ENCODE measurements at places on chromosomes 12 and 14.
A peak's percentile ranks its signal among the peaks of the same experiment; 100 is the strongest.

DNA sequence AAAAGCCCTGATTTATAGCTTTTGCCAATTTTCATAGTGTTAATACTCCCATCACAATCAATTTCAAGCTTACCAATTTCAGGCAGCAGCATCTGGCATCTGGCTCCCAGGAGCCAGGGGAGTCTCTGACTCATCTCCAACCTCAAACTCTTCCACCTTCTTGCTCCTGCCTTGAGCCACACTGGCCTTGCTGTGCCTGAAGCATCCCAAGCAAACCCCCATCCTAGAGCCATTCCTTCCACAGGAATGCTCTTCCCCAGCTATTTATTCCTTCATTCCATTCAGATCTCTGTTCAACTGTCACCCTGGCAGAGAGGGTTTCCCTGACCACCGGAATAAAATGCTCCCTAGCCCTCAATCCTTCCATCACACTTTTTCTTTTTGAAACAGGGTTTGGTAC, 13.9 kb upstream of the PPP1CC start:
- DNase-seq: no peak
- H3K4me3 ChIP-seq: no peak overlapping the region
- no peaks in the 10 kb centered on the region for H3K4me1 ChIP-seq
- H3K27me3 ChIP-seq: no peaks in the 10 kb centered on the region
- no peaks in the 10 kb centered on the region for H3K36me3 ChIP-seq
- no peak overlapping the region for H3K27ac ChIP-seq

DNA sequence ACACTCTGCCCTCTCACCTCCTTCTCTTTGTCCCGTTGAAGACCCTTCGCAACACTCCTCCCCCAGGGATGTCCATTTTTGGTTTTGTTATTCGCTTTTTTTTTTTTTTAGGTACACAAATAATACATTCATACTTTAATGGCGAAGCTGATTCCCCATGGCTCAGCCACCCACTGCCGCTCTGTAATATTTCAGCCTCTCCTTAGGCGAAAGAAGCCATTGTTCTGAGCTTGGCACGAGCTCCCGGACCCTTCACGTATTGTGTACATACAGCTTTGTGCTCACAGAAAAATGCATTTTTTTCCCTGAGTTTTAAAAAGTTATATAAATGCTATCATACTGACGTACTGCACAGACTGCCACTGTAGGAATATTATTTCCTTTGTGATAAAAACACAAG, 115.0 kb downstream of the TMEM132C start:
- H3K27me3 ChIP-seq: no peaks in the 10 kb centered on the region
- no peak overlapping the region for H3K27ac ChIP-seq
- H3K4me3 ChIP-seq: no peak overlapping the region
- no peak for DNase-seq
- H3K4me1 ChIP-seq: no peaks in the 10 kb centered on the region

GRCh38 chr14:75752907-75753594, 92.0 kb downstream of the TTLL5 start:
- no peak overlapping the region for H3K4me3 ChIP-seq
- H3K36me3 ChIP-seq: no peaks in the 10 kb centered on the region
- no peak overlapping the region for H3K27ac ChIP-seq
- no peaks in the 10 kb centered on the region for H3K4me1 ChIP-seq

GRCh38 chr12:62934239-62934798, 631 bp downstream of the PPM1H start:
- H3K4me3 ChIP-seq: peak overlapping the region; percentile 88
- H3K4me1 ChIP-seq: no peaks in the 10 kb centered on the region
- no peaks in the 10 kb centered on the region for H3K36me3 ChIP-seq
- H3K27me3 ChIP-seq: no peaks in the 10 kb centered on the region
- H3K27ac ChIP-seq: peak overlapping the region; percentile 81

DNA sequence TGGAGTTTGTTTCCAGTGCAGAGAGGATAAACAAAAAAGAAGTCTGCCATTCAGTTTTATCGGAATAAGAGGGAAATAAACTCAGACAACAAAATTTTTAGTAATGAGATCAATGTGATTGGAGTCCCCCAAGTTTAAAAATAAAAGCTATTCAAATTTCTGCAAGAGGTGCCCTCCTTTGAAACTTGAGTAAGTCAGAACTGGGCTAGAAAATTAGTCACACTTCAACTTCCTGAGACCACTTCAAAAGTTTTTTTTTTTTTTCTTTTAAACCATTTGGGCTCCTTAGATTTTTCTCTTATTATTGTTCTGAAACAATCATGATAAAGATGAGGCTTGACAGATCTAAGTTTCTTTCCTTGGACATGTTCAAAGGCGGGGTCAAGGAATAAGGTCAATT, 3.2 kb downstream of the DACT1 start:
- H3K36me3 ChIP-seq: no peaks in the 10 kb centered on the region
- H3K27me3 ChIP-seq: no peaks in the 10 kb centered on the region
- no peak overlapping the region for H3K27ac ChIP-seq
- no peak overlapping the region for H3K4me3 ChIP-seq

DNA sequence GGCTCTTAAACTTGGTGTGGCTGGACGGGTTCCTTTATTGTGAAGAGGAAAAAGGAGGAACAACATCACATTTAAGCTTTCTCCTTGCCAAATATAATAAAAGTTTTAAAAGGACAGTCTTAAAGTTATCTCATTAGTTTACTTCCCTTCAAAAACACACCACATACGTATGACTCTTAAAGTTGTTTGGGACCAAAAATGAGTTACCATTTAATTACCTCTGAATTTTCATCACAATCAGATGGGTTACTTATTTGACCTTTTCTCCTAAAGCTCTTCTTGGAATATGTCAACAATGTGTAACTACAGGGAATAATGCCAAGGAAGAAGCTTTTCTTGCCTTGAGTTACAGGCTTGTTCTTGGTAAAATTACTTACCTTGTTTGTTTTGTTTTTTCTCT, 16.4 kb downstream of the RAB21 start:
- peak overlapping the region; percentile 56 for H3K27ac ChIP-seq
- H3K27me3 ChIP-seq: no peaks in the 10 kb centered on the region
- H3K4me1 ChIP-seq: no peaks in the 10 kb centered on the region
- H3K36me3 ChIP-seq: no peaks in the 10 kb centered on the region

- DNase-seq: no peak
- H3K4me1 ChIP-seq: no peaks in the 10 kb centered on the region
- no peaks in the 10 kb centered on the region for H3K36me3 ChIP-seq
- no peaks in the 10 kb centered on the region for H3K27me3 ChIP-seq
- H3K27ac ChIP-seq: no peak overlapping the region
Measured at GRCh38 chr14:96212140-96212539, 7.5 kb downstream of the BDKRB2 start.

- no peaks in the 10 kb centered on the region for H3K4me1 ChIP-seq
- H3K27ac ChIP-seq: no peak overlapping the region
- H3K27me3 ChIP-seq: peaks cover 14% of the 10 kb centered on the region
- DNase-seq: no peak
- H3K4me3 ChIP-seq: no peak overlapping the region
Measured at GRCh38 chr14:104547998-104548700, 31.4 kb upstream of the C14orf180 start.

DNA sequence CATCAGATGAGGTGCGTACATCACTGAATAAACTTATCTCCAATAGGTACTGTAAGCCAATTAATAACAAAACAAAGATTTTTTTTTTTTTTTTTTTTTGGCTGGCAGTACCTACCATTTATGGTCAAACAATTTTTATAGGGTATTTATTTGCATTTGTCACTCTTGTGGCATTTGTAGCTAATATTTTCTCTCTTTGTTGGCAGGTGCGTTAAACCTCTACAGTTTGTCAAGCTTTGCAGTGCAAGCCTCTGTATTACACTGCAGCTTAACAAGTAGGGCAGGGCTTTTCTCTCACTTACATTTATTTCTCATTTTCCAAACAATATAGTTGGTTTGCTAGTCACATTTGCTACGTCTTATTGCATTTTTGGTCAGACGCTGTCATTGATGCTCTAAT, 12.3 kb downstream of the PRPF39 start:
- H3K4me3 ChIP-seq: no peak overlapping the region
- H3K27ac ChIP-seq: no peak overlapping the region
- no peaks in the 10 kb centered on the region for H3K27me3 ChIP-seq
- H3K4me1 ChIP-seq: peaks cover 6% of the 10 kb centered on the region

GRCh38 chr14:50668826-50669143, 679 bp upstream of the SAV1 start:
- DNase-seq: no peak
- no peaks in the 10 kb centered on the region for H3K36me3 ChIP-seq
- no peaks in the 10 kb centered on the region for H3K27me3 ChIP-seq

GRCh38 chr14:89844508-89844907, 110.0 kb downstream of the EFCAB11 start:
- H3K36me3 ChIP-seq: no peaks in the 10 kb centered on the region
- DNase-seq: no peak
- no peaks in the 10 kb centered on the region for H3K4me1 ChIP-seq

DNA sequence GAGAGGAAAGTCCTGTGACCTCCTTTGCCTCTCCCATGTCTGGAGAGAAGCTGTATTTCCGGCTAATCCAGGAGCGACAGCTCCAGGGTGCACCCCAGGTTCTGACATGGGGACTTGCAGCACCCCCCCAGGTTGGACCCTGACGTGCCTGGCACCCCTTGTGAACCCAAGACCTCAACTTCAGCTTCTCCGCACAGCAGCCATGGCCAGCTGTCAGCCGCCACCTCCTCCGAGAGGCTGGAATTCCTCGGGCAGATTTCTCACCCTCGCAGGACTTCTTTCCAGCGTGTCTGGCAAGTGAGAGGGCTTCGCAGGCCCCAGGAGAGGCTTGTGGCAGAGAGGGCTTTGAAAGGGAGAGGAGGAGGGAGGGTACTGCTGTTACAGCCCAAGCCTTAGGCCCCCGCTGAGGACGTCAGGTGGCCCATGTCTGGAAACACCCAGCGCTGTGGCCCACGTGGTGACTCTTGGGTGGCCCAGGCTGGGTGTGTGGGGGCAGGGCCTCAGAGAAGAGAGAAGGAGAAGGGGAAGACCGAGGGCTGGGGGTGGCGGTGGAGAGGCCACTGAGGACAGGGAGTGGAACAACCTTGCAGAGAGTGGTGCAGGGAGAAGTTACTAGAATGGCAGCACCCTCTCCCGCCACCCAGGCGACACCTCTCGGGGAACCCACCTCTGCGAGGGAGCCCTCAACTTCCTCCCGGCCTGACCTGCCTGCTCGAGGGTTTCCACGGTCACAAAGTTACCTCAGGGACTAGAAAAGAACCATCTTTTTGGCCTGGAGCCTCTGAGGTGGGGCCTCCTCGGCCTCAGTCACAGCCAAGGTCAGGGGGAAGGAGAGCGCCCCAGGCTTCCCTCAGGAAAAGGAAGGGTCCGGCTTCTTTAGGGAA, 11.7 kb upstream of the RPS6KL1 start:
- H3K36me3 ChIP-seq: no peaks in the 10 kb centered on the region
- no peak overlapping the region for H3K27ac ChIP-seq
- peaks cover 2% of the 10 kb centered on the region for H3K27me3 ChIP-seq
- no peak for DNase-seq
- H3K4me1 ChIP-seq: no peaks in the 10 kb centered on the region

- no peaks in the 10 kb centered on the region for H3K4me1 ChIP-seq
- DNase-seq: no peak
- H3K27me3 ChIP-seq: no peaks in the 10 kb centered on the region
- no peak overlapping the region for H3K27ac ChIP-seq
Measured at GRCh38 chr14:53409289-53409688, 256.2 kb upstream of the DDHD1 start.

DNA sequence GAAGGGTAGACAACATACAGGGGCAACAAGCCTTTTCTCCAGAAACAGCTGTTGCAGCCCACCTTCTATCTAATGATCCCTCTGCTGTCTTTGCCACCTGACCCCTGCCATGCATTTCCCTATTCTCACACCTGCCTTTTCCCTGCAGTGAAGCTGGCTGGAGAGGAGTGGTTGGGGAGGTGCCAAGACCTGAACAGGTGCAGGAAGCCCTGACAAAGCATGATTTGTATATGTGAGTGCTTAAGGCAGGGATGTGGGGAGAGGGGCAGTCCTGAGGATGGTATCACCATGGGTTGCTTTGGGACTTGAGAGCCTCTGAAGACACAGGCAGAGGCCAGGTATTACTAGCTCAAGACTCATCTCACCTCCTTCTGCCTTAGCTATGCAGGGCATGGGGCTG, 2.9 kb upstream of the PFDN5 start:
- H3K27ac ChIP-seq: no peak overlapping the region
- DNase-seq: no peak
- no peaks in the 10 kb centered on the region for H3K4me1 ChIP-seq
- no peaks in the 10 kb centered on the region for H3K27me3 ChIP-seq
- H3K4me3 ChIP-seq: no peak overlapping the region

DNA sequence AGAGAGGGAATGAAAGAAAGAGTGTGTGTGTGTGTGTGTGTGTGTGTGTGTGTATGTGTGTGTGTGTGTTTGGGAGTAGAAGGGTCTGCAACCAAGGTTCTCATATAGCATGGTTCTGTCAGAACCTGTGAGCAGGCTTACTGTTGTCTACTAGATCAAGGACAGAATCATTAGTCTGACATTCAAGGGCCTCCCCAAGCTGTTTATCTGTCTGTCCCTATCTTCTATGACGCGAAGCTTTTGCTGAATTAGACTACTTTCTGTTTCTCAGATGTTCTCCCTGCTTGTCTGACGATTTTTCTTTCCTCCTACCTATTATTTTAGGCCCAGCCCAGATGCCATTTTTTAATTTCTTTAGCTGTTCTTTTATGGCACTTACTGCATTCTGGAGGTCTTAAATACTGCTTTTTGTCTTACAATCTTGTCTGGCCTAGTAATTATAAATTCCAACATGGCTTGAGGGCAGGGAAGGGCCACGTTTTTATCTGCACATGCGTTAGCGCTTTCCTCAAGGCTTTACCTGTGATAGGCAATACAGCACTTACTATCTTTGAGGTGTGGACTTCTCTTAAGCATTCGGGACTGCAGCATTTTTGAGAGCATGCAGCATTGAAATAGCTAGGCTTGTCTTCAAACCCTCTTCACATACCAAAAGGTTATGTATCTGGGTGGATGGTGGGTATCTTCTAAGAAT, 150.2 kb downstream of the TTLL5 start:
- DNase-seq: no peak
- H3K27me3 ChIP-seq: no peaks in the 10 kb centered on the region

DNA sequence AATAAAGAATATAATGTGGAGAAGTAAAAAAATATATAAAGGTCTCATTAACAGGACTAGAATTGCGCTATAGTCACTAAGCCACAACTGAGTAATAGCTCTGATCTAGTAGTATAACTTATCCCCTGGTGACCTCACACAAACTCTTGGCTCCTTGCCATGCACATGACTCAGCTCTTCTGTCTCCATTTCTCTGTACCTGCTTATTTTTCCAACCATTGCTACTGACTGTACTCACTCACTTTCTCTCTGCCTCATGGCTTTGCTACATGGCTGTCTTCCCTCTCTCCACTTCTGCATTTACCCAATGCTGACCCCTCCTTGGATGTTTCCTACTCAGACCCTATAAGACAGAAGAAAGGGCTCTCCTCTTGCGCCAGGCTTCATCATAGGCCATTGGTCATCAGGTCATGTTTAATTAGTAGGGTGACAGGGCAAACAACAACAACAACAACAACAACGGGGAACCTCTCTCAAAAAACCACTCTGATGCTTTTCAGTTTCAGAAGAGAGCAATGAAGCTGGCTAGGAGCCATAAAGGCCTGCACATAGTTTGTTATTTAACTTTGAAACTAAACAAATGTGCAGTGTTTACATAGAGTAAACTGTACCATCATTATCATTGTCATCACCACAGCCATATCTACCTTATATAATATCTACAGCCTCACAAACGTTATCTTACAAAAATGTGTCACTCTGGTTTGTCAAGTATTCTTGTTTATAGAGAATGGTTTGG, 25.6 kb upstream of the KRAS start:
- H3K27ac ChIP-seq: no peak overlapping the region
- H3K4me3 ChIP-seq: no peak overlapping the region
- no peaks in the 10 kb centered on the region for H3K27me3 ChIP-seq
- H3K4me1 ChIP-seq: no peaks in the 10 kb centered on the region

GRCh38 chr12:15152456-15152855, 68.8 kb downstream of the RERG start:
- no peak overlapping the region for H3K4me3 ChIP-seq
- H3K36me3 ChIP-seq: no peaks in the 10 kb centered on the region
- H3K4me1 ChIP-seq: no peaks in the 10 kb centered on the region
- H3K27me3 ChIP-seq: no peaks in the 10 kb centered on the region
- DNase-seq: no peak

Data from prostate gland (tissue), 2 donors.